Glomerular endothelial cell (primary cell): ENCODE measurements at places on chromosomes 12 and 14.

GRCh38 chr14:59240356-59240755, 51.9 kb downstream of the DAAM1 start:
- DNase-seq = no peak

- DNase-seq = no peak
Observed at GRCh38 chr14:79062226-79062625, 892.1 kb downstream of the NRXN3 start.

DNA sequence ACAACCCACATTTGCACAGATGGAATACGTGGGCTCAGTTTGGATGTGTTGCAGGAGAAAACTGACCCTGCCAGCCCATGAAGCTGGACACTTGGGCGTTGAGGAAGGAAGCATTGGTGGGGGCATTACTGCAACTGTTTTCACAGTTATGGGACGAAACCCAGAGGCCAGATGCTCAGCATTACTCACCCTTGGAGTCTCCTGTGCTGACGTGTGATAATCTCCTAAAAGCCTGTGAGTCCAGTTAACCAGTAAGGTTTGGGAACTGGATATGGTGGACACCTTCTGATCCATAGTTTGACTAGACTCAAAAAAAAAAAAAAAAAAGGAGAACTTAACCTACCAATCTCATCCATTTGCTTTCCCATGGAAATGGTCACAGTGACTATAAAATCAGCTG, 52.8 kb upstream of the EGLN3 start:
- no peak for DNase-seq

DNA sequence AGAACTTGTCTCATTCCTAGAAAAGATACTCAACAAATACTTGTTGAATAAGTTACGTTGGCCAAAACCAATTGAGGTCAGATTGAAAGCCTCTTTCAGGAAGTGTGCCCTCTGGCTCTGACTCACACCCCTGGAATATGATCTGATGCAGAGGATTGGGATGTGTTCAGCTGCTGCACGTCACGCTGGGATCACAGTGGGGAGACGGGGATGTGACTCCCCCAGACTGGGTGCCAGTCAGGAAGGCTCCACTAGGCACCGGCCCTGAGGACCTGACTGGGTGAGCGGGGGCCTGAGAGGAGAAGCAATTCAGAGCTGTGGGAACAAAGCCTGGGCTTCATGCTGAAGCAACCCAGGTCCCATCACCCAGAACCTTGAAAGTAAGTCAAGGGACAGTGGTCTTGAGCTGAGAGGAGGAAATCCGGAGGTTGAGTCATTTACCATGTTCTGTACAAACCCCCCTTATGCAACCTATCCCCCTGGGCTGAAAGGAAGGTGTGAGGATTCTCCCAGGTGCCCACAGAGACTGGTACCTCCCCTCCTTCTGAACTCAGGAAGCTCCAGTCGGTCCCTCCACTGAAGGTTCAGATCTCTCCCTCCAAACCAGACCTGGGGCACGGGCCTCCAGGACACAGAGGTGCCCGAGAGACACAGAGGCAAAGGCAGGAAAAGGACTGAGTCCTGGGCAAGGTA, 3.9 kb downstream of the CEBPE start:
- no peak for DNase-seq

GRCh38 chr12:131457331-131458047, 253.4 kb upstream of the SFSWAP start:
- no peak for DNase-seq

GRCh38 chr12:7499636-7500035, 3.9 kb downstream of the CD163 start:
- no peak for DNase-seq

DNA sequence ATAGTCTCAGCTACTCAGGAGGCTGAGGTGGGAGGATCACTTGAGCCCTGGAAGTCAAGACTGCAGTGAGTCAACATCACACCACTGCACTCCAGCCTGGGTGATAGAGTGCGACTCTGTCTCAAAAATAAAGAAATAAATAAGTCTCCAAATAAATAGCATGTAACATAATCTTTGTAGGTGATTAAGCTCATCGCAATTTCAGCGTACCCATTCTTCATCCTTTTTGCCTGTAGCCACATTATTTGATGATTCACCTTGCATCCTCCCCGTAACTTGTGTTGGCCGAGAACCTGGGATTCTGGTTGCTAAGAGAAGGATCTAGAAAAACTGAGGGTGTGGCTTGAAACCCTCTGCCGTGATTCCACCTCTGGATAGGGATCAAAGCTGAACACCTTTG, 115.1 kb downstream of the GALC start:
- no peak for DNase-seq

DNA sequence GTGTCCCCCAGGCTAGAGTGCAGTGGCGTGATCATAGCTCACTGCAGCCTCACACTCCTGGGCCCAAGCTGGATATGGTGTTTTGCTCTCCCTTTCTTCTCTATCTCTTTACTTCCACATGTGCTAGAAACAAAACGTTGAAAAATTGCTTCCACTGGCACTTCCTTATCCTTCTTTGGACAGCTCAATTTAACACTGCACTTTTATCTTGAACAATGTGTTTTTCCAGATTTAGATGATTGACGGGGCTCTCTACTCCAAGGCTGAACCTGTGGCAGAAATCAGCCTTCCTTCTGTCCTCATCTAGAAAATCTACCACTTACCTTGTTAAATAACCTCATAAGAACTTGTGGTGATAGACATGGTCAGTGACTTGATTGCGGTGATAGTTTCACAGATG, 165.1 kb downstream of the DAD1 start:
- no peak for DNase-seq

- DNase-seq = no peak
Observed at GRCh38 chr12:22115711-22116110, 69.7 kb downstream of the CMAS start.

DNA sequence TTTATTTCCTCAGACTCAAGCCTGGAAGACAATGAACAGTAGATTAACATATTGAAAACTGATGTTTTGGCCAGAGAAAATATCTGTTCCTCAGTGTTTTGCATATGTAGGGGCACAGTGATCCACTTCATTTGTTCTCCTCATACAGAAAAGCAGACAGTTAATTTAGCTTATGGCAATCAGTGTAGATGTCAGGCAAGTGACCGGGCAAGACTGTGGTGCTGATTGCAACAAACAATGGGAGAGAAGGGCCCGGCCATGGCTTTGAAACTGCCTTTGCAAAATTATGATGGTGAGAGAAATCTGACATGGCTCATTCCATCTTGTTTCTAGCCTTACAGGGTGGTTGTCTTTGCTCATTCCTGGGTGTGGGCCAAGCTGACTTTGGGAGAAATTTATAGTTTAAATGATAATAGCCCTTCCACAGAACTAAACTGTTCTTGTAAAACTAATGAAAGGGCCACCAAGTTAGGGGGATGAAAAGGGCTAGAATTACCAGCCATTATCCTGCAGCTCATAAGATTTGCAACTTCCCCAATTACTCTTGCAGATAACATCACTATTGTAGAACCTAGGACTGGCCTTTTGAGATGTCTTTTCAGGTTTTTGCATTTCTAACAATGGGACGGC, 220.3 kb downstream of the KTN1 start:
- no peak for DNase-seq

DNA sequence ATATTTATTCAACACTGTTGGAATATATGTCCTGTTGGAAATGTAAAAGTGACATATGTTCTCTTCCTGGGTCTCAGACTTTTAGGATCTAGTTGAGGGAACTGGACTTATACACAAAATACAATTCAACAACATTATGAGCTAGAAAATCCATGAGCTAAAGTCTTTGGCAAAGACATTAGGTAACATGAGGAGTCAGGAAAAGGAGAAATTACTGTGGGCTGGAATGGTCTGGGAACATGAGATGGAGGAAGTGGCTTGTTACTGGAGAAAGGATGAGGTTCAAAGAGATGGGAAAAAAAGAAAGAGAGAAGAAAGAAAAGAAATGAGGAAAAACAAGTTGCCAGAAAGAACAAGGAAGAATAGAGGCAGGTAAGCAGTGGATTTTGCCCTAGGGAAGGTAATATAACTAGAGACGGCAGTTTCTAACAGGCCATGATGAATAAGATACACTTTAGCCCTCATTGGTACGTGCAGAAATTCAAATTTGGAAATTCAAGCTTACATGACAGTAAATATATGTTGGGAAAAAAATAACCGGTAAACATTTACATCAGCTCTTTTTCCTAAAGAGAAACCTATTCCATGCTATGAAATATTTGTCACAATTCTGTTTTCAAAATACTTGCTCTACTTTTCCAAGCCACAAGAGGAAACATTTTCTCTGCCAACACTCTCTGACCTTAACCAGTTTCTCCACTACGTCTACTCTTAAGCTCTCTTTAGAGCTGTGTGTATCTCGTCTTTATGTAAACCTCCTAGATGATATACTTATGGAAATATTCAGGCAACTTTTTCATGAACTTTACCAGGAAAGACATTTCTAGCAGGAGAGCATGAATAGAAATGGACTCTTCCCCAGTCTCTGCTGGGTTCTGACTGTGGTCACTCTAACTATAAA, 268.8 kb upstream of the BTG1 start:
- DNase-seq = no peak

DNA sequence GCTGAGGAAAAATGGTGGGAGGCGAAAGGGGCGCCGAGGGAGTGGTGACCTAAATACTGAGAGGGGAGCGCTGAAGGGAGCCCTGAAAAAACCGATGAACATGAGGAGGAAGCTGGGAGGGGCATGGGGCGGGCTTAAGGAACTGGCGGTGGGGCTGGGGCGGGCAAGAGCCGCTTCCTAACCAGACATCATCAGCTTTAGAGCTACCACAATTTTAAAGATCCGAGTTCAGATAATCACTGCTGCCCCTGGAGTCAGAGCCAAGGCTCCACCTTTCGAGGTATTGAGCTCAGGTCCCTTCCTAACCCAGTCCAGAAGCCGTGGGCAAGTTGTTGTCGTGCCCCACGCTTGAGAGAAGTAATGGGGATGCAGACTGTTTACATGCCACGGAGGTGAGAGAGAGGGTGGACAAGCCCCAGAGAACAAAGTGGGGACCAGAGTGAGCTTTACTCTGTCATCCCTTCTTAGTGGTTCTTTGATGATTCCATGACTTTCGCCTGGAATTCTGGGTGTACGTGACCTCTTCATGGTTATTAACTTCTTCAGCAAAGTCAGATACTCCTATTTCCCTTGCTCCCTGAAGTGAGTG, 393 bp downstream of the ORMDL2 start:
- no peak for DNase-seq

GRCh38 chr14:103179094-103179493, 55.8 kb downstream of the TNFAIP2 start:
- no peak for DNase-seq

- DNase-seq = no peak
Observed at GRCh38 chr12:23670684-23671083, 278.8 kb downstream of the SOX5 start.

DNA sequence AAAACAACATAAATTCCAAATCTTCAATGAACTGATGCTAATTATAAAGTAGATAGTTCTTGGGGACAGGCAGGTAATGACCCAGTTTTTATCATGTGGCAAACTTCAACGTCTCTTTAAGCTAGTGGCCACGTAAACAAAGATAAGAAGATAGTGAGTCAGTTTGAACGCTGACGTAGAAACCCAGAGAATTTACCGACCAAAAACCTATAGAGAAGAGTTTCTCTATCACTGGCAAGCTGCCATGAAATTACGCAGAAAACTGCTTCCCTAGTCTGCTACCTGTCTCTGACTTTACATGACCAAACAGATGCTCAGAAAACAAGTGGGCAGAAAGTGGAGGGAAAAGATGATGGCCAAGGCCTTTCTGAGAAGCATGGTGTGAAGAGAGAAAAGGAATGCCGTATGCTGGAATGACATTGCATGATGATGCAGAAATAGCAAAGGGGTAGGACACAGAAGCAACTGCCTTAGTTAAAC, 136.3 kb downstream of the ITPR2 start:
- no peak for DNase-seq

DNA sequence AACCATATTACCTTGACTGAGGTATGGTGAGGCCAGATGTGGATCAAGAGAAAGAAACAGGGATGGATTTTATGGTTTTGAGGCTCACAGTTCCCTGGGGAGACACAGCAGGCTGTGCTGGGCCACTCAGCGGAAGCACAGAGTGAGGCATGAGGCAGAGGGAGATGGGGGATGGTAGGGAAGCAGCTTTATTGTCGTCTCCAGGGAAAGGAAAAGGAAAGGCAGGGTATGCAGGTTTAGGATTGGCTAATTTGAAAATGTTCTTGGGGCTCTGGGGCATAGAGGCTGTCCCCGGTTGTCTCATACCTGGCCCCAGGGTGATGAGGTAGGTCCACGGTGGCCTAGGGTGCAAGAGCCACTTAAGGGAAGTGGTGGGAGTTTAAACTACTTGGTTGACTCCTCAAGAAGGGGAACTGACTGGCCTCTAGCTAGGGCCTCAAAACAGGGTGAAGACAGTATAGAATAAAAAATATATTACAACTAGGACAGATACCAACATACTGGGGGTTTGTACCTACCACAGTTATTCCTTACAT, 322.8 kb downstream of the RGS6 start:
- no peak for DNase-seq

DNA sequence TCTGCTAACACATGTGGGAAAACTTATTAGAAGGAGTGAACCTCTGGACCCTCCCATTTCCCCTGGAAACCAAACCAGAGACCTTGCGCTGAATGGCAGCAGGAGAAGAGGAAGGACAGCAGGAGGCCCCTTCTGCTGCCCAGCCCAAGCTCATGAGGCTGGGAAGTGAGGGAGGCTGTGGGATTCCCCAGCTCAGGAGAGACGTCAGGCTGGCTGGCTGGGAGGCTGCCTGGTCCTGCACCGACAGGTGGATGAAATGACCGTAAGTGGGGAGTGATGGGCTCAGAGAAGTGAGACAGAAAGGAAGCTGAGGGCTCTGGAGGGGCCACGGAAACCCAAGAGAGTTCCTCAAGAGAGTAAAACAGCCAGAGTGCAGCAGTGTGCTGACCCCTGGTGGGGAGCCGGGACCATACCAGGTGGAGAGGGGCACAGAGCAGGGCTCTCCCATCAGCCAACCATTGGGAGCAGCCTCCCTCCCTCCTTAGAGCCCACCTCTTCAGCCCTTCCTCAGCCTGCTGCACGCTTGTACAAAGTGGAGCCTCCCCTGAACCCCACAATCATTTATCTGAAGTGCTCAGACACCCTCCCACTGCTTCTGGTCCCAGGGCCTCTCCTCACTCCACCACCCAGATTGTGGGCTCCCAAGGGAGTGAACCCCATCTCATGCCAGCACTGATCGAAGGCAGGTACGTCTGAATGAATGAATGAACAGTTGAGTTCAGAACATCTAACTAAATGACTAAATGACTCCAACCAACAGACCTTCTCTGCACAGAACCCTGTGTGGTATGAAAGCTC, 14.0 kb downstream of the TAMALIN start:
- DNase-seq = no peak

DNA sequence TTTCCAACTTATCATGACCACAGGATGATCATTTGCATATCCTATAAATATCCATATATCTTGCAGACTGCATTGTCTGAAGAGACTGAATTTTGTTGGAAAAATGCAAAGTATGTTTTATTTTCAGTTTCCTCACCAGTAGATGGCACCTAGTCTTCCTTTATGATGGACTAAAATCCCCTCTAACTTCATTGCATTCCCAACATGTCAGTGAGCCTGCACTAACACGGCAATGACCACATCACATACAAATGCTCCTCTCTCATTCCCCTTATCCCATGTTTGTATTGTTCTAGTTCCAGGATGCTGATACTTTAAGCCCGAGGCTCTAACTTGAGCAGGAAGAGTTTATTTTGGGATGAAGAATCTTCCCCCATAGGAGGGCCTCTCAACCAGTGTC, 24.7 kb upstream of the MYBPC1 start:
- no peak for DNase-seq
